ENCODE measurements at places on chromosomes 1 and 21.

DNA sequence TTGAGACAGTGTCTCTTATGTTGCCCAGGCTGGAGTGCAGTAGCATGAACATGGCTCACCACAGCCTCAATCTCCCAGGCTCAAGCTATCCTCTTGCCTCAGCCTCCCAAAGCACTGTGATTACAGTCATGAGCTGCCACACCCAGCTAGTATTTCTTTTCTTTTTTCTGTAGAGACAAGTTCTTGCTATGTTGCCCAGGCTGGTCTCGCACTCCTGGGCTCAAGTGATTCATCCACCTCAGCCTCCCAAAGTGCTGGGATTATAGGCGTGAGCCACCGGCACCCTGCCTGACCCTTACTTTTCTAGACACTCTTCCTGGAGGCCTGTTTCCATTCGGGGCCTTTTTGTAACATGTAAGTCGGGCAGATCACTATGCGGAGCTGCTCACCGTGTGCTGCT is 30.1 kb upstream of the SRP9 start:
- DNase-seq, result no peak

DNA sequence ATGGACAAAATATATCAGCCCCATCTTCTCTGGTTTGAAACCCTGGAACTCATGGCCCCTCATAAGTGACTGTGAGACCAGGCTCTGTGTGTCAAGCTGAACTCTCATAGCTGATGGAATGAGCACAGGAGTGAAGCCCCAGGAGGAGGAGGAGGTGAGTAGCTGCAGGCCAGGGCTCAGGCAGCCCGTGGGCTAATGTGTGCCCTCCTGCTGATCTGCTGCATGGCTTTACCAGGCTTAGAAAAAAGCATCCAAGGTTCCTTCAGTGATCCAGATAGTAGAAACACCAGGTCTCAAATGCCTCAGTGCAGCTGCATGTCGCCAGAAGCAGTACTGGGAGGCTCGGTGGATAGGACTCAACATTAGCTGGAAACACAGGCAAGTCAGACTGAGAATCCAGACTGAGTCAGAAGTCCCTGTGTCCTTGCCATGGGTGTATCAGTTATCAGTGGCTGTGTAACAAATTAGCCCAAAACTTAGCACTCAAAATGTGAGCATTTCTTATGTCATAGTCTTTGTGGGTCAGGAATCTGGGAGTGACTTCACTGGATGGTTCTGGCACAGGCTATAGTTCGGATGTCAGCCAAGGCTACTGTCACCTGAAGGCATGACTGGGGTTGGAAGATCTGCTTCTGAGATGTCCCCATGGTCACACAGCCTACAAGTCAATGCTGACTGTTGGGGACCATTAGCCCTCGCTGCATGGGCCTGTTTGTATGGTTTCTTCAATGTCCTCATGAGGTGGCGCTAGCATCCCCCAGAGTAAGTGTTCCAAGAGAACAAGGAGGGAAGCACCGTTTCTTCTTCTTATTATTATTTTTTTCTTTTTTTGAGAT is 255.4 kb upstream of the IRF2BP2 start:
- DNase-seq, result no peak

GRCh38 chr1:110387048-110387754 is 3.6 kb downstream of the SLC16A4 start:
- DNase-seq, result no peak

DNA sequence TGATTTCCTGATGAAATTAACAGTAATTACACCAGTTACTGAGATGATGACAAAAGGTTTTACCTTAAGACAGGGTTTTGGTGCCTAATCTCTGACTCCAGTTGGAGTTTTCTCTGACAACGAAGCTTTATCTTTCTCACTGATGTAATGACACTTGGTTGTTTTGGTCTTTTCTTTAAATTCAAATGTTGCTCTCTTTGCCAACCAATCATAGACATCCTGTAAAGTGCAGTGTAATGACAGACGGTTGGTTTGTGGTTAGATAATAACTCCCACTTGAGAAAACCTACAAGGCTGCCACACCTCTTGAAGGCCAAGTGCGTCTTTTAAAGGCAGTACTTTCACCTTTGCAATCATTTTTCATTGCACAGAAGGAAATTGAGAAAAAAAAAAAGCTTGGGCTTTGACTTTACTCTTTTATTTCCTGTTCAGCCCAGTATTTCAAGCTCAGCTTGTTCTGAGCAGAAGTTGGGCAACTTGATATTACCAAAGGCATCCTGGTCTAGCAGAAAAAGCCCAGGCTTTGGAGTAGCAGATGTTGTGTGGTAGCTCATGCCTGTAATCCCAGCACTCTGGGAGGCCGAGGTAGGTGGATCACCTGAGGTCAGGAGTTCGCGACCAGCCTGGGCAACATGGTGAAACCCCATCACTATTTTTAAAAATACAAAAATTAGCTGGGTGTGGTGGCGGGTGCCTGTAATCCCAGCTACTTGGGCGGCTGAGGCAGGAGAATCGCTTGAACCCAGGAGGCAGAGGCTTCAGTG is 14.9 kb downstream of the PDIK1L start:
- DNase-seq, result peak; percentile 32

- no peak for DNase-seq
Observed at GRCh38 chr1:111990878-111991718, 1.6 kb upstream of the KCND3 start.

DNA sequence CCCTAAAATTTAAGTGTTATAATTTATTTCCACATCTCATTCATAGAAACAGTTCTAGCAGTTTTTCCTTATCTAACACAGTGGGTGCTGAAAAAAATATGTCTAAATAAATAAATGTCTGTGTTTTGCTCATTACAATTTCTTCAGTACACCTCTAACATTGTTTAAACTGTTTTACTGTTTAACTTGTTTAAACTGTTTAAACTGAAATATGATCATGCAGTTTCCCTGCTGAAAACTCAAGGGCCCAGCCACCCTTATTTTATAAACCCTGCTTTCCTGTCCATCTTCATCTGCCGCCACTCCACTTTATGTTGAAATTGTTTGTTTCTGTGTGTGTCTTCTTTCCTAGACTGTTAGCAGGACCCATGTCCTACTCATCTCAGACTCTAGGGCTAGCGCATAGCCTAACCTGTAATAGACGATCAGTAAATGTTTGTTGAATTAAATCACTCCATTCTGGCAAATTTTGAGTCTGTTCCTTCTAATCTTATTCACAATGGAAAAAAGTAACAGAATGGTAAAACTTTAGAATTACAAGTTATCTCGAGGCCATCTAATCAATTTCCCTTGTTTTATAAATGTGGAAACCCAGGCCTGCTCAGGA is 9.4 kb upstream of the PIK3C2B start:
- no peak for DNase-seq

GRCh38 chr1:243946946-243947345 is 96.9 kb upstream of the AKT3 start:
- no peak for DNase-seq

DNA sequence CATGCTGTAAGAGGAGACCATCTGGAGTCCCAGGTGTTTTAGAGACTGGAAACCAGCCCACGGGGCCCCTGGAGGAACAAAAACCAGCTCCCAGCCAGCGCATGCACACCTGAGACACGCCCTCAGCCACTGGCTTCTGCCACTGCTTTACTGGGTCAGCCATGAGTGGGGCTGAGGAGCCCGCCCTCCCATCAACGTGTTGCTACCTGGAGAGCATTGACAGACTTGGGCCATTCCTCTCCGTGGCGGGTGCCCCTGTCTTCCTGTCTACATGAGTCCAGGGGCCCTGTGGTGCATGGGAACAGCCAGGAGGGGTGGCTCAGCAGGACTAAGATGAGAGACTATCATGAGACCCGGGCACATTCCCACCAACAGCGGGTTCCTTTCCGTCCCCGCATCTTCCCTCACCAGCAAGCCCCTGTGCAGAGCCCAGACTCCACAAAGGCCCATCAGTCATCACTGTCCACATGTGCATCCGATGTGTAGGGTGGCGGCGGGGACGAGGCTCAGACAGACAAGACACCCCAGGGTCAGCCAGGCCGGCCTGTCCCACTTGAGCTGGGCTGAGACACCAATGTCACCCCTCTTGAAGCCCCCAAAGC is 45.4 kb upstream of the POFUT2 start:
- no peak for DNase-seq

DNA sequence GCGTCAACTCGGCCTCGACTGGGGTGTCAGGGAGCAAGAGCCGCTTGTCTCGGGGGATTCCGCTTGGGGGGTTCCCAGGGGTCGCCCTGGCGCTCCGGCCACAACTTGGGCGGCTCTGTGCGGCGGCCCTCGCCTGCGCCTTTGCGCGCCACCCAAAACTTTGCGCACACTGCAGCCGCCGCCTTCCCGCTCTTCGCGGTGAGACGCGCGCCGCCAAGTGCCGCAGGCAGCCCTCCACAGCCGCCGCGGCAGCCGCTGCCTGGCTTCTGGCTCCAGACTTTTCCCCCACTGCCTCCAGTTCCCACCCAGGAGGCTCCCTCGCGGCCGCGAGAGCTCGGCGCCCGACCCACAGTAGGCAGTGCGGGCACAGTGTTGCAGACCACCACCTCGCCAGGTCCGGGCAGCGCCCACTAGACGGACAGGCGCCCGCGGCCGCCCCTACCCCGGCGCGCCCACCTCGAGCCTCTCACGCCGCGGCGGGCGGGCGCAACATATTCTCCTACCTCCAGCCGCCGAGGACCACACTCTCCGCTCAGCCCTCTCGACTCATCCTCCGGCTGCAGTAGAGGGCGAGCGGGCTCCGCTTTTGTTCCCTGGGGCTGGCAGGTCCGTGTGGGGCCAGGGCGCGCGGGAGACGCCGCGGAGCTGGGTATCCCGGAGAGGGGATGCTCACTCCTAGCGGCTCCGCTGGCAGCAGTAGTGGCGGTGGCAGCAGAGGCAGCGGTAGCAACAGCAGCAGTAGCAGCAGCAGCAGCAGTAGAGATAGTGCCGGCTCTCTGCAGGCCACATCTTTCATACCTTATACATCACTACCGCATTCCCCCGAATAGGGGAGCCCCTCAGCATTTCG is 296.6 kb downstream of the OMA1 start:
- no peak for DNase-seq

- DNase-seq, result no peak
Observed at GRCh38 chr1:40130892-40131291, 30.3 kb upstream of the RLF start.

- no peak for DNase-seq
Observed at GRCh38 chr1:4916610-4917009, 262.2 kb downstream of the AJAP1 start.

DNA sequence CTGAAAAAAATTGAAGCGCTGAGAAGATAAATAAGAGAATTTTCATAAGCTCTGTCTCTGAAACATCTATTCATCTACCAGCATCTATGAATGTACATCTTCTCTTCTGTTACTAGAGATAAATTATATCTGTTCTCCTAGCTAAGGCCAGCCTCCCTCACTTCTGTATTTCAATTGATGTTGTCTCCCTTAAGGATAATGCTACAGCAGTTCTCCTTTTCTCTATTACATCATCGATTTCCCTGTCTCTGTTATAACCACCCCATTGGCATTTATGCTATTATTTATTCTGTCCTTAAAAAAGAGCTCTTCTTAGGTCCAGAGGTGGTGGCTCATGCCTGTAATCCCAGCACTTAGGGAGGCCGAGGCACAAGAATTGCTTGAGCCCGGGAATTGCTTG is 42.9 kb upstream of the TMCO2 start:
- no peak for DNase-seq

- DNase-seq, result no peak
Observed at GRCh38 chr1:53195246-53196016, 1.2 kb upstream of the CPT2 start.

GRCh38 chr1:168135921-168136708 is 615 bp downstream of the GPR161 start:
- no peak for DNase-seq

- DNase-seq, result no peak
Observed at GRCh38 chr1:89631816-89632656, 884 bp upstream of the LRRC8C start.

All from stimulated activated CD8-positive, alpha-beta memory T cell treated with anti-CD3 and anti-CD28 coated beads, Interleukin-2, amount 100 ng/mL, for 1 hour (primary cell).